Caki2 (cell line): ENCODE measurements at places on chromosomes 3 and 15. TPM values are rescaled to one million over a fixed set of nuclear protein-coding genes. Genes with fewer than 3 reads are reported as not detected.

DNA sequence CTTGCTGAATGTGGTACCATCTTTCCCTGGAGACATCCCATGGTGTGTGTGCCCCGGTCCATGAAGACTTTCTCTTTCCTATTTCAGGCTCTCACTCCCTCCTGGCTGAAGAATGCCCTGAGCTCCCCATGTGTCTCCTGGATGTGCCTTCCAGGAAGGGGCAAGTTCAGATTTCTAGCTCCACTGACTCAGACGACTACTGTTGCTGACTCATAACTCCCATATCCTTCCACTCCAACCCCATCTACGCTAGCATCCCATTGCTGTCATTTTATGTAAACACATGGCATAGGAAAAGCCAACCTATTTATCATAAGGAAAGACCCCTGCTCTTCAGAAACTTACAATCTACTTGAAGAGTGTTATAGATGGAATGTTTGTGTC is 95.0 kb downstream of the ADCY5 start:
- DNase-seq: no peak

DNA sequence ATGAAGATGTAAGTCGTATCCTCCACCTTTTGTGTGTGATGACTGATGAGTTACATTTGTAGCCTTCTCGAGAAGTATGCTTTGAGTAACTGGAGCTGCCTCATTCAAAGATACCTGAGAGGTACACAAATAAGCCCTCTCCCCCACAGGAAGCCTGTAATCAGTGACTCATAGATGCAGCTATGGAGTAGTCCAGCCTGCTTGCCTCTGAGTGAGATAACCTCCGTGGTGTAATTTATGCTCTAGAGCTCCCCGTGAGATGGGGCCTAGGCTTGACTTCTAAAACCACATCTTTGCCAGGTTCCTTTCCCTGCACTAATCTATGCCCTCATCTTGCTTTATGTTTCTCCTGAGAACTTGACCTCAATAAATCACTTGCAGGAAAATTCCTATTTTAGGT is 291.7 kb downstream of the SUCLG2 start:
- DNase-seq: no peak

- DNase-seq: no peak
Observed at GRCh38 chr15:43985976-43986680, 159.3 kb downstream of the WDR76 start.

The SIDT1 gene
- total RNA-seq: not detected in 2 replicates
